ENCODE measurements at places on chromosomes 16 and 17. TPM values are rescaled to one million over a fixed set of nuclear protein-coding genes. Genes with fewer than 3 reads are reported as not detected.

CA5A gene
- total RNA-seq = not detected

DNA sequence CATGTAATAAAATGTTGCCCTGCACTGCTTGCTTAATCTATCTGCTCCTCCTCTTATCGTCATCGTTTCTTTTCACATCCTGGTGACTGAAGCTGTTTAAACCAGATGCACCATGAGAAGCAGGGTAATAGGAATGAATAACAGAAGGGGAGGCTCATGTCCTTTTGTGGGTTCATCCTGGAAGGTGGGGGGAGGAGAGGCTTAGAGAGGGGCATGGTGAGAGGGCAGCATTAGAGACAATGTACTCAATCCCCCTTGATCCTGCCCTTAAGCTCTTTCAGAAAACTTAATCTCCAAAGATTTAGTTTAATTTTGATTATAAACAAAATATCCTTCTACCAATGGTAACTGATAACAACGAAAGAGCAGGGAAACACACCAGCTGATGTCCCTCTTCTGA lies 248.5 kb downstream of the CA10 start:
- no peak for DNase-seq

DNA sequence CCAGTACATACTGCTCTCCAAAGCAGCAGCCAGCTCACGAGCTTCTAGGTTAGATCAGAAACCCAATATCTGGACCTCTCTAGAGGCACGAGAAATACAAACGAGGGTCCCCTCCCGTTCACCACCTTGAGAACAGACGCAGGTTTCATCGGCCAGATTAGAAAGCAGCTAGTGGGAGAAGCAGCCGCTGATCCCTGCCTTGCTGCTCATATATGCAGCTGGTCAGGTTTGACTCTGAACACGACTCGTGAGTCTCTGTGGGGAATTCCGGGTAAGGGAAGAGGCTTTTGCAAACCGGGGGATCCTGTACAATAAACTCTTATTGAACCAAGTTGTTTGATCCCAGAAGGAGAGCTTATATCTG lies 1.6 kb downstream of the VAT1L start:
- DNase-seq = no peak

DNA sequence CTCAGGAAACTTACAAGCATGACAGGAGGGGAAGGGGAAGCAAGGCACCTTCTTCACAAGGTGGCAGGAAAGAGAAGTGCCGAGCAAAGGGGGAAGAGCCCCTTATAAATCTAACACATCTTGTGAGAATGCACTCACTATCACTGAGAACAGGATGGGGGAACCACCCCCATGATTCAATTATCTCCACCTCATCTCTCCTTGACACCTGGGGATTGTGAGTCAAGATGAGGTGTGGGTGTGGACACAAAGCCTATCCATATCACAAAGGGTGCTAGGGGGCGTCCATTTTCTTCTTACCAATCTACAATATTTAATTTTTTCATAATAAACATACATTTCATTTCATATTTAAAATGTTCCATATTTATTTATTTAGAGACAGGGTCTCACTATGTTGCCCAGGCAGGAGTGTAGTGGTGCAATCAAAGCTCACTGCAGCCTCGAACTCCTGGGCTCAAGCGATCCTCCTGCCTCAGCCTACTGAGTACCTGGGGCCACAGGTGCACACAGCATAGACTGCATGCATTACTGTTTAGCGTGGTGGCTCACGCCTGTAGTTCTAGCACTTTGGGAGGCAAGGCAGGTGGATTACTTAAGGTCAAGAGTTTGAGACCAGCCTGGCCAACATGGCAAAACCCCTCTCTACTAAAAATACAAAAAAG lies 26.5 kb upstream of the FAAP100 start:
- no peak for DNase-seq

KRTAP4-4 gene
- not detected for total RNA-seq

DNA sequence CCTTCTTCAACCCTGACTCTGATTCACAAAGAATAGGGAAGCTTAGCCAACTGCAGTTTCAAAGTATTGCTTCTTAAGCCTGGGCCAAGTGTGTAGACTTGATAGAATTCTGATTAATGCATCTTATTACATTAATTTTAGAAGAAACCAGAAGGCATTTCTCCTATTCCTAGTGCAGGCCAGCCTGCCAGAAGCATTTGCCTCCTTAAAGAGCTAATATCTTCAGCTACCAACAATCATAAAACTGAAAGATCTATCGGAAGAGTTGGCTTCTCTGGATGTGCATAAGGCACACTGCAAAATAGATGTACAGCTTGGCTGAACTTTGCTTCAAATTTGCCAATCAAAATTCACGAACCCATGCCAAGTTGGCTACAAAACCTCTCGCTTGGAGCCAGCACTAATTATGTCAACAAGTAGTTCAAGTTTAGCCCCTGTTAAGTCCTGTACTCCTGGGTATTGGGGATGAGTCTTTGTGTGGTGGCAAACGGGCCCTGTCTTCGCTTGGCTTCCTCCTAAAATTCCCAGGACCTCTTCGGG lies 717.8 kb downstream of the WWOX start:
- DNase-seq = no peak

GRCh38 chr16:71707199-71707598 lies 17.3 kb downstream of the PHLPP2 start:
- no peak for DNase-seq

DNA sequence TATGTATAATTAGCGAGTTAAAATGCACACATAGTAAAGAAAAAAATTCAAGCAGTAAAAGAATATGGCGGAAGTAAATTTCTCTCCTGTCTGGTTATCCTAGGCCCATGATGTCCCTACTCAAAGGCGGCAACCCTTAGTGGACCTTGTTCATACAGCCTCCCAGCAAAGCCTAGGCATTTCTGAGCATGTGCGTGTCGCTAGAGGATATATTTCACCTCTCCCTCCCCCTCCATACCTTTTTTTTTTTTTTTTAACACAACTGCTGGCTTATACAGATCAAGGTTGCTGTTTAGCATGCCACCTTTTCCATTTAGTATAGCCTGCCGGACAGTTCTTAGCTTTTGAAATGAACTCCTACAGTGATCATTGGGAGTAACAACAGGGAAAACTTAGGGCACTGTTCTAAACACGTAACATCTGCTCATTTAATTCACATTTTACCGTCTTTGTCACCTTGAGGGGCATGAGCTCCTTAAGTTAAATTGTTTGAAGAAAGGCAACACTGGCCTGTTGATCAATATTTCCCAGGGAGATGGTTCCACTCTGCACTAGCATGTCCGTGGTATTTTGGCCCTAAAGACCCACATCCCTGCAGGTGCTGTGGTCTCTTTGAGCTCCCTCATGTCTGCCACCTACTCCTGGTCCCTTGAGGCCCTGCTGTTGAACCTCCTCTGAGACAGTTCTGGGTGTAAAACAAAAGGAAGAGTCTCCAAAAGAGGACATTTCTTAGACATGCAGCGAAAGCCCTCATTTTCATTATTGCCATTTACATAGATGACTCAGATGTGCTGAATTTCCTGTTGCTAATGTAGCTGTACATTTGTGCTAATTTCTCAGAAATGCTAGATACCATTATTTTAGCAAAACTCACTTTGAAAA lies 4.1 kb upstream of the TNFRSF13B start:
- no peak for DNase-seq

TBX6 gene
- total RNA-seq = 2.7 TPM

GRCh38 chr16:1163567-1164055 lies 10.7 kb downstream of the CACNA1H start:
- DNase-seq = no peak

ZFHX3 gene
- total RNA-seq = 1.2 TPM

- no peak for DNase-seq
These were observed 132.3 kb upstream of the SDK2 start for GRCh38 chr17:73776351-73777130.

DNA sequence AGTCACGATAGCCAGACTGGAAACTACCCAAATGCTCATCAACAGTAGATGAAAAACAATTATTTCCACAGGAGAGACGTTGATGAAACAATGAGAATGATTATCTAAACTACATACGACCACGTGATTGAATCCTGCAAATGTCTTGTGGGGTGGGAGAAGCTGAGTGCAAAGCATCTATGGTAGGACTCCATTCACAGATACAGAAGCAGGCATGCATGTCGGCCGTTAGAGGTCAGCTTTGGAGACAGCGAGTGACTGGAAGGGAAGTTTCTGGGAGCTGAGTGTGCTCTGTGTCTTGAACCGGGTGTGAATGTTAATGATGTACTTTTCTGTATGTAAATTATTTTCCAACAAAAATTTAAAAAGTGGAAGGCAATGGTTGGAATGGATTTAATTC lies 71.5 kb upstream of the DNAJA2 start:
- no peak for DNase-seq

DNA sequence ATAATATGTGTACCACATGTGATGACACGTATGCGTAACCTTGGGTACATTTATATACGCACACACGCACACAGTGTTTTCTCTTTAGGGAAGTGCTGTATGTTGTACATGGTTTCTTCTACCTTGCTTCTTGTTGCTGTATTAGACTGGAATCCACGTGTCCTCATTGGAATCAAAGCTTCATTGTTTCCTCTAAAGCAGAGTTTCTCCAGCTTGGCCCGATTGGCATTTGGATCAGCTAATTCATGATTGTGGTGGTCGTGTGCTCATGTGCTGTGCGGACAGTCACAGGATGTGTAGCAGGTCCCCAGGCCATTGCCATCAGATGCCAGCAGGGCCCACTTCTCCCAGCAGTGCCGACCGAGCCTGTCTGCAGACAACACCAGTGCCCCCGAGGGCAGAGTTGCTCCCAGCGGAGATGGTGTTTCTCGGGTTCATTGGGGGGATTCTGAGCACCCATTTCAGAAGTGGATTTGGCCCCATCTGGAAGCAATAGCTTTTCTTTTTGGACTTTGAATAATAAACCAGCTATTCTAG lies 148.4 kb downstream of the RPTOR start:
- DNase-seq = no peak

C17orf107 gene
- total RNA-seq = 1.3 TPM

GRCh38 chr17:50534222-50534978 lies 1.9 kb downstream of the EPN3 start:
- no peak for DNase-seq

- no peak for DNase-seq
These were observed 6.3 kb downstream of the TNS4 start for GRCh38 chr17:40495140-40495539.

CPHXL2 gene
- not detected for total RNA-seq

GRCh38 chr17:62075308-62075815 lies 10.3 kb upstream of the MED13 start:
- no peak for DNase-seq

CD300LB gene
- total RNA-seq = not detected

- no peak for DNase-seq
These were observed 10.2 kb downstream of the RSPRY1 start for GRCh38 chr16:57196286-57196685.

DNA sequence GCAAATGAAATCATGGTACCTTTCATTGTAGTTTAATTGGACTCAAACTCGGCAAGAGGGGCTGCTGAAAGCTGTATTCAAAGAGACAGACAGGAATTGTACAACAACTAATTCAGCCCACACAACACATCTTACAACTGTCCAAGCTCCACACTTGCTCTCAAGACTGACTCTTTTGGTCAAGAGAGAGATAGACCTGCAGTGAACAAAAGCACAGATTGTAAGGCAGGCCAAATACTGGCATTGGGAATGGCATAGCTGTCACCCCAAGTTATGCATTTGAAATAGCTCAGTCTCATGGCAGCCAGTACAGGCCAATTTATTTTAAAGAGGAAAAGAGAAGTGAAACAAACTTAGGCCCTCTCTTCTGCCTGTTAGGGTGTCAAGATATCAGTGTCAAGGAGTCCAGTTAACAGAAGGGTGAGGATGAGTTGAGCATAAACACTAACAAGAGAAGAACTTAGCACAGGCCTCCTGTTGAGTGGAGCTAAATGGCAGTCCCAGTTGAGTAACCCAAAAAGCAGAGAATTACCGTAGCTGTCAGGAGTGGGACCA lies 215.7 kb downstream of the IRX3 start:
- DNase-seq = no peak

GRCh38 chr17:17269926-17270773 lies 10.9 kb downstream of the COPS3 start:
- DNase-seq = no peak

- DNase-seq = no peak
These were observed 31.3 kb upstream of the RASL10B start for GRCh38 chr17:35700150-35700549.

PPY gene
- total RNA-seq = not detected

MFSD6L gene
- 0.94 TPM for total RNA-seq

DNA sequence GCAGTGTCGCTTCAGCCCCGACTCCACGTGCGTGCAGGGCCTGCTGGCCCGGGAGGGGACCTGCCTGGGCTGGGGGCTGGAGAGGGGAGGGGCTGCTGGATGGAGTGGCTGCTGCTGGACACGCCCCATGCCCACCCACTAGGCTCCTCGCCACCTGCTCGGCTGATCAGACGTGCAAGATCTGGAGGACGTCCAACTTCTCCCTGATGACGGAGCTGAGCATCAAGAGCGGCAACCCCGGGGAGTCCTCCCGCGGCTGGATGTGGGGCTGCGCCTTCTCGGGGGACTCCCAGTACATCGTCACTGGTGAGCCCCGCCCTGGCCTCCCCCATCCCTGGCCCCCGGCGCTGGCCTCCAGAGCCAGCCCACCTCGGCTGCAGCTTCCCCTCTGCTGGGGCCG lies 2.4 kb downstream of the BRICD5 start:
- no peak for DNase-seq

- DNase-seq = peak; percentile 63
These were observed 634 bp downstream of the KANSL1 start for GRCh38 chr17:46192439-46193150.

NOG gene
- total RNA-seq = not detected

DNA sequence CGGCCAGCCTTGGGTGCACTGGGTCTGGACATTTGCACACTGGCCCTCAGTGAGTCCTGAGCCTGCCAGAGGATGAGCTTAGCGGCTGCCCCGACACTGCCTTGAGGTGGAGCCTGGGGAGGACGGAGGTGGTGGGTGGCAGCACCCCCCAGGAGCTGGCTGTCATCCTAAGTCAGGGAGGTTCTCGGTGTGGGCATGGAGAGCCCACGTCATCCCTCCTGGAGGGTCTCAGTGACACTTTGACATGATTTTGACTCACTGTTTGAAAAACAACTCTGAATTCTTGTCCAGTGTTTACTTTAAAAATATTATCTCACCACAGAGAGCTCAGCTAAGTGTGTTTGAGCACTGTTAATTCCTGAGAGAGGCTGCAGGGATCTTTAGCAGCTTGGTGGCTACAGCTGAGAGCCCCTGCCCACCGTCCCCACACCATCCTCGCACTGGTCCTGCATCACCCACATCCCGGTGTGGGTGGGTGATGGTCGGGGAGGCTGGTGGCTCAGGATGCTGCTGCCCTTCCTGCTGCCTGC lies 63.1 kb downstream of the BANP start:
- DNase-seq = no peak

GRCh38 chr16:60151987-60152386 lies 1417.9 kb upstream of the GOT2 start:
- DNase-seq = no peak

All from activated T-helper 2 cell treated with anti-CD3 and anti-CD28 coated beads, Interferon-gamma antibody, Interleukin-2, Interleukin-4, amounts not matched to agents 10 μg/mL and 5 μg/mL and 100 μg/mL, durations not matched to agents 14 hours and 24 hours and 36 hours (primary cell).